ENCODE measurements at places on chromosomes 7 and 10.

DNA sequence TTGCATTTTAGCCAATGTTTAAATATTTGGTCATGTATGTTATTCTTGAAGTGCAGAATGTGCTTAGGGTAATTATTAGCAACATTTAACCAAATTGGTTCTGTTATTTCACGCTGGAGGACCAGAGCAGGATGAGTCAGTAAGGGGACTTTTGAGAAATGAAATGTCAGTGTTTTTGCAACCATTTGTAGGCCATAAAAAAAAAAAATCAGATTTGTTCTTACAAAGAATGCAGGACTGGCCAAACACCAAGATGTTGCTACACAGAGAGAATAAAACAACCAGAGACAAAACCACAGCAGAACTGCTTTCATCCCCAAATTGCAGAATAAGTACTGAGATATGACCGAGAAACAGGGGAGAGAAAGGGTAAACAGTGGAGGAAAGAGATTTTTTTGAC lies 62.1 kb downstream of the TPST1 start:
- DNase-seq, result peak; percentile 91

DNA sequence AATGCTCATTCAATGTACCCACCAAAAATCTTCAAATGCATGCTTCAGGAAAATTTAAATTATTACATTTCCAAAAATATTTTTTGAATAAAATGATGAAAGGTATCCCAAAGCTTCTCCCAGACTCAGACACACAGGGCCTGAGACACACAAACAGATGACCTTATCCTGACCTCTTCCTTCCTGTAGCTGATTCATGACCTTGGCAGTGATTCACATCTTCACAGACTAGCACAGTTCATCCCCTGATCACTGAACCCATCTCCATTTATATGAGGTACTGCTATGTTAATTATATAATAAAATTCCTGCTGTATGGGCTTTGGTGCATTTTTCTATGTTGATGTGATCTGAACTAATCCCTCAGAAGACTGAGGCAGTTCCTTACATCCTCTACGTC lies 265.0 kb upstream of the GLI3 start:
- DNase-seq, result no peak

GRCh38 chr7:29217113-29217512 lies 22.5 kb downstream of the CHN2 start:
- no peak for DNase-seq

- no peak for DNase-seq
Observed at GRCh38 chr7:25731068-25731845, 420.7 kb upstream of the NFE2L3 start.

GRCh38 chr10:18261063-18261610 lies 120.9 kb downstream of the CACNB2 start:
- DNase-seq, result no peak

GRCh38 chr7:81845744-81846241 lies 75.9 kb upstream of the HGF start:
- no peak for DNase-seq

DNA sequence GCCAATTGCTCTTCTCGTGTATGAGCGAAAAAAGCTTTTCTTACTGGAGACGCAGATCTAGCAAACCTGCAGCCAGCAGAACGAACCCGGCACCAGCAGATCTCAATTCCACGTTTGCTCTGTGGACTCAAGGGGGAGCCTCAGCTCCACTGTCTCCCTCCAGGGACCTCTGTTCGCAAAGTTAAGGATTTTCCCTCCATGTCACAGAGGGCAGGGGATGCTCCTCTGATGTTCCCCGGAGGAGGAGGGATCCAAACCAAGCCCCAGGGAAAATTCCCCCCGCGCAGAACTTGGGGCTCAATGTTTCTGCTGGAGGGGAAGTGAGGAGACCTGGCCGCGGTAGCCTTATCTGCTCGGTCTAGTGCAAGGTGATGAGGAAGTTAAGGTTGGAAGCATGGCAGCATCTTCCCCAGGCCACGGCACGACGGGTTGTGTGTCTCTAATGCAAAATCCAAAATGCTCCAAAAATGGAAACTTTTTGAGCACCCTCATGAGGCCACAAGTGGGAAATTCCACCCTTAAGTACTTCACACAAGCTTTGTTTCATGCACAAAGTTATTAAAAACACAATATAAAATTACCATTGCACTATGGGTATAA lies 9.0 kb downstream of the IQCE start:
- peak; percentile 45 for DNase-seq

DNA sequence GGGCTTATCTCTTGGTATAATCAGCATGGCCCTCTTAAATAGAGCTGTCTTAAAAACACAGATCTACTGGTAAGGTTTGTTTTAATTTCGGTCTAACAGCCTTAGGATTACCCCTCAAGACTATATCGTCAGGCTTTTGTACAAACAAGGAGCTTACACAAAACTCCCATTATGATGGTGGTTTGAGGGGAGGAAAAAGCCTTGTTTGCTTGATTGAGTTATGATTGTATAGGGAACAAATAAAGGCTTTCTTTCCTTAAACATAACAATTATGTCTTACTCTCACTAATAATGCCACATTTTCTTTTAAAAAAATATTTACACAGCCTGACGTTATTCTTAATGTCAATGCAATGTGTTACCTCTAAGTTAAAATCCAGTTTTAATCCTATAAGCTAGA lies 188.8 kb upstream of the TCF7L2 start:
- DNase-seq, result no peak

All from astrocyte of the spinal cord (primary cell).